NCI-H526 (cell line): ENCODE measurements at places on chromosomes 1 and 21.

DNA sequence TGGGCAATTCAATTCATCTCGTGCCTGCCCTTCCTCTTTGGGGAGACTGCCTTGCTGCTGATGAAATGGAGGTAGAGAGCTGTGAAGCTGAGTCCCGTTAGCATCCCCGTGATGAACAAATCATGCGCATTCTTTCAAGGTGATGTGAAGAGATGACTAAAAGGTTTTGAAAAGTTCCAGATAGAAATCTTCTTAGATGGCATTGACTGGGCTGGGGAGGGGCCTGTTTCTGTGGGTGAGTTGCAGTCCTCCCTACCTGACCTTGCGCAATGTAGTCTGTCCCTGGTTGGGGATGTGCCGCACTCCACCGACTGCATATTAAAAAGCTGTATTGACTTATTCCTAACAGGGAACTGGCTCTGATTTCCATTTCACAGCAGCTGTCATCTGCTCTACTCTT, 49.6 kb downstream of the ST6GALNAC3 start:
- no peak for DNase-seq

DNA sequence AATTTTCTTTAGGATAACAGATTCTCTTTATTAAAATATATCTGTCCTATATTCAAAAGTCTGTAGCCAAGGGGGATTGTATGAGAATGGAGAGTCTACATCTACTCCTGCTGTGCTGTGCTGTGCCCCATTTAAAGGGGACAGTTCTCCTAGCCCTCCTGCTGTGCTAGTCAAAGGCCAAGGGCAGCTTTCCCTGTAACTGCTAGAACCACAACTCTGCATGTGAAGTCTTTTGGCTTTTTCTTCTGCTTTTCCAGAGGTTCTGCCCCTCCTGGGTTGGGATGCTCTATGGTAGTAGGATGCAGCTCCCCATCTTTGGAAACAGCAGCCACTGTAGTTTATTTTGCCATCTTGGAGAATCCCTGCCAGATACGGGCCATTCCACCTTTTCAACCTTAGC, 197.5 kb upstream of the JUN start:
- no peak for DNase-seq

DNA sequence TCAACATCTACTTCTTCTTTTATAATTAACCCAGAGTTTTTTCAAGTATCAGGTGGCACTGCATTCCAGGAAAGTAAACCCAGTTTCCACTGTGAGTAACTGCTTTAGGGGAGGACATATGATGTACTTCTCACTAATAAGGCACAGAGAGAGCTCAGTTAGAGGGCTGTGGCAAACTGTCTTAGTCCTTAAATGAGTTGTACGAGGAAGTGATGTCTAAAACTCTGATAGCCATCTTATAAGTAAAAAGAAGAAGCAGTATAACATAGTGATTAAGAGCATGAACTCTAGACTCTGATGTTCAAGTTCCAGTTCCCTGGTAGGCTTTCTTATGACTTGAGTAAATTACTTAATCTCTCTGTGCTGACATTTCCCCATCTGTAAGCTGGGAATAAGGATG, 58.7 kb upstream of the PTGS2 start:
- no peak for DNase-seq

DNA sequence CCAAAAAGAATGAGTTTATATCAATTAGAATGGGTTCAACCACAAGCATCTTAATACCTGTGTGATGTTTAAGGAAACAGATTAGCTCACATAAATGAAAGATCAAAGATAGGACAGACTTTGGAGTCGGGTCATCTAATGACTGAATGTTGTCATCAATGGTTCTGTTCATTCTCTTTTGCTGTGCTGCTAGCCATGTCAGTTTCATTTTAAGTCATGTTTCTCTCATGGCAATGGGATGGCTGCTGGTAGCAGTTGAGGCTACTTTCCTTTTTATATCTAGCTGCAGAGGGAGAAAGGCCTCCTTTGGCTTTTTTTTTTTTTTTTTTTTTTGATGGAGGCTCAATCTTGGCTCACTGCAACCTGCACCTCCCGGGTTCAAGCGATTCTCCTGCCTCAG, 86.9 kb upstream of the SPAG17 start:
- DNase-seq = no peak

DNA sequence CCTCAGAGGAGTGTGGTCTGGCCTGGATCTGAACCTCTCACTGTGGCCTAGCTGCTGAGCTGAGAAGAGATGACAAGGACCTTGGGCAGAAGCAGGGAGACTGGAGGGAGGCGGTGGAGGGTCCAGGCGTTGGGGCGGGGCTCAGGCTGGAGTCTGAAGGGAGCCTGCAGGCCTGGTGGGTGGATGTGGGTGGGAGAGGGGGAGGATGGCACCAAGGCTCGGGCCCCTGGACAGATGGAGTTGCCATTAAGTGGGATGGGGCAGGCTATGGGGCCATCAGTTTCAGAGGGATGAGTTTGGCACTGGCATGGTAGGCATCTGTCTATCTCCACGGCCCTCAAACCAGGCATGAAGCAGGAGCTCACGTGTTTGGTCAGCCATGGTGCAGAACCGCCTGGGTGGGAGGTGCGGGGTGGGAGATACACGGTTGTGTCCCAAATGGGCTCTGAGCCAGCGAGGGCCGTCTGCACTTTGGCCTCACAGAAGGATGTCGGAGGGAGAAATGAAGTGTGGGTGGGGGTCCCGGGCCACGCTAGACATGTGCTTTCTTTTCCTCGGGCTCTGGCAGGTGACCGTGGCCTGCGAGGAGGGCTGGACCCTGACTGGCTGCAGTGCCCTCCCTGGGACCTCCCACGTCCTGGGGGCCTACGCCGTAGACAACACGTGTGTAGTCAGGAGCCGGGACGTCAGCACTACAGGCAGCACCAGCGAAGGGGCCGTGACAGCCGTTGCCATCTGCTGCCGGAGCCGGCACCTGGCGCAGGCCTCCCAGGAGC, 23.6 kb downstream of the PCSK9 start:
- no peak for DNase-seq

- DNase-seq = no peak
Observed at GRCh38 chr1:62800825-62801306, 16.9 kb downstream of the ATG4C start.

DNA sequence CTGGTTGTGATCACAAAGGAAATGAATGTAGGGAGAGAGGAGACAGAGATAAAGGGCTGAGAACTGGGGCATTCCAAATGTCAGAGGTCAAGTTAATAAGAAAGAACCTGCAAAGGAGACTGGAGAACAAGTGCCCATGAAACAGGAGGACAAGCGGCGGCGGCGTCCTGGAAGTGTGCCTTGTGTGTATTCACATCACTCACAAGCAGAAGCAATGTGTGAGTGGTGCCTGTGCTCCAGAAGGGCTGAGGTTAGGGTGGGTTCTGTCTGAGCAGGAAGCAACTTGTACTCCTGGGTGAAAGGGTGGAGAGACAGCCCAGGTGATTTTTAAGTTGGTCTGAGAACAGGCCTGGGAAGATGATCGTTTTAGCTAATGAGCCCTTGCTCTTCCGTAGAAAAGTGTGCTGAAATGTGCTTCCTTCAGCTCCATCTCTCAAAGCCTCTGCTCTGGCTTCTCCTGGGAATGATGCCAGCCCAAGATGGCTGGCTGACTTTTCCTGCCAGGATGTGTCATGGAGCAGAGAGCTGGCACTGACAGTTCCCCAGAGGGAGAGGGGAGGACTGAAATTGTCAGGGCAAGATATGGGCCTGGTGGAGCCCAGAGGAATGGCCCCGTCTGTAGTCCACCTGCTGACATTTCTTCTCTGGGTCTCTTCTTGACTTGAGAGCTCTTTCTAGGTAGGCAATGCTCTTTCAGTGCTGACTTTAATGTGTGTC, 25.1 kb upstream of the PLEKHA6 start:
- DNase-seq = no peak

- DNase-seq = no peak
Observed at GRCh38 chr1:118158924-118159323, 26.1 kb downstream of the SPAG17 start.

- DNase-seq = peak; percentile 15
Observed at GRCh38 chr1:27392778-27393635, 585 bp downstream of the GPR3 start.

GRCh38 chr1:175186433-175187160, 6.0 kb downstream of the KIAA0040 start:
- DNase-seq = no peak

DNA sequence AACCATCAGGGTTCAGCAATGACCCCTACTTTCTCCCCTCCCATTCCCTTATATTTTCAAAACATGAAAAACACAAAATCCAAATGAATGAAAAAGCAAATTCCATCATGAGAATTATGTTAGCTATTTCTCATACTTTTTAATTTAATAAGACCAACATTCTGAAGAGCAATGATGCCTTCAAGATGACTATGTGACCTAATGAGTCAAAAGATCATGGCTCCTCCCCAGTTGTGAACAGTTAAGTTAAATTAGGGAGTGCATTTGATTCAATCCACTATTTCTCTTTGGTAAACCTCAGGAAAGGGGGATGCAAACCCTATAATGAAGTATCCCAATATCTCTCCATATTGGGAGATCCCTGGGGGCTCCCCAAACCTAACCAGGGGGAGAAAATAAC, 36.5 kb downstream of the PUM1 start:
- no peak for DNase-seq

GRCh38 chr1:160706526-160707235, 4.9 kb downstream of the CD48 start:
- no peak for DNase-seq

GRCh38 chr1:161738627-161739287, 10.8 kb upstream of the DUSP12 start:
- peak; percentile 82 for DNase-seq

DNA sequence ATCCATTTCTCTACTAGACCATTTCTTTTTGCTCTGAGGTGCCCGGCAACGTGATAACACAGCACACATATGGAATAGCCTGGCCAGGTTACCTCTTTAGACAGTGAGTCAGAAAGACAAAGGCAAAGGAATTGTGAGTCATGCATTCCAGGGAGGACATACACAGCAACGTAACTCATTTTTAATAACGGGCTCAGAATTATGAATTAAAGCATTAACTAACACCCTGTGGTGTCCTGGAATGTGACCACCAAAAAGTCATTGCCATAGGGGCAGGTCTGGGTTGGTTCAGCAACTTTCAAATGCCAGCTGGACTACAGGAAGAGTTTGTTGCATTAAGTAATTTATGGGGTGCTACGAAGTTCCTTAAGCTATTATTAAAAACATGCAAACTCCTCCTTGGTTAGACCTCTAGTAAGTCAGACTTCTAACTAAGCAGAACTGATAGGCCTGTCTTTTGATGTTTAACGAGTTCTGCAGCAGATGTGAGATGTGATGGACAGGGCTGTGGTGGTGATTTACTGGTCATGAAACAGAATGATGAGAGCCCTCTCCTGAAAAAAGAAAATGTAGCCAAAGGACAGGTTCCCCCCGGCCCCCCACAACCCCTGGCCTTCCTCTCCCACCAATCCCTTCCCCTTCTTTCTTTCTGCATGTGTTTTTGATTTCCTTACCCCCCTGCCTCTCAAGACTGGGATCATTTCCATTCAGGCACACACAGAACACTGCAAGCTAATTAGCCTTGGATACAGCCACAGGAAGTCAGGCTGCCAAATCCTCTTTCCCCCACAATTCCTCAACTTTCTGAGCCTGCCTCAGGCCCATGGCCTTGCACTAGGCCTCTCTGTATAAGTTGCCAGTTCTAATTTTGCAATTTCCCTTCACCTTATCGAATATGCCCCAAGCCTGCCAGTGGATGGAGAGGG, 88.9 kb upstream of the HAO2 start:
- no peak for DNase-seq

GRCh38 chr1:175277783-175278733, 85.5 kb upstream of the KIAA0040 start:
- no peak for DNase-seq

- DNase-seq = no peak
Observed at GRCh38 chr1:93605812-93606512, 75.7 kb downstream of the BCAR3 start.

GRCh38 chr1:29284961-29285560, 48.7 kb downstream of the PTPRU start:
- DNase-seq = no peak

GRCh38 chr1:93704052-93704451, 22.4 kb upstream of the BCAR3 start:
- no peak for DNase-seq

- no peak for DNase-seq
Observed at GRCh38 chr1:233791721-233792120, 112.8 kb upstream of the SLC35F3 start.

GRCh38 chr1:205858141-205858961, 8.4 kb upstream of the PM20D1 start:
- no peak for DNase-seq

GRCh38 chr1:36650200-36651065, 167.7 kb upstream of the CSF3R start:
- peak; percentile 81 for DNase-seq

DNA sequence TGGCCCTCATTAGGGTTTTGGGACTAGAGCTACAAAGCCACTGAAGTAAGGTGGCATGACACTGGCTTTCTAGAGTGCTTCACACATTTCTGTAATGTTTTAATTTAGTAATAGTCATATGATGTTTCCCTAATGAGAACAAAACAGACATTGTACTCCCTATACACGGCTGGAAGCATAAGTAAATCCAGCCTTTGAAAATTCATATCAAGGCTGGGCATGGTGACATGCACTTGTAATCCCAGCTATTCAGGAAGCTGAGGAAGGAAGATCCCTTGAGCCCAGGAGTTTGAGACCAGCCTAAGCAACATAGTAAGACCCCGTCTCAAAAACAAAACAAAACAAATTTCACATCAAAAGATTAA, 7.4 kb downstream of the USP48 start:
- no peak for DNase-seq

DNA sequence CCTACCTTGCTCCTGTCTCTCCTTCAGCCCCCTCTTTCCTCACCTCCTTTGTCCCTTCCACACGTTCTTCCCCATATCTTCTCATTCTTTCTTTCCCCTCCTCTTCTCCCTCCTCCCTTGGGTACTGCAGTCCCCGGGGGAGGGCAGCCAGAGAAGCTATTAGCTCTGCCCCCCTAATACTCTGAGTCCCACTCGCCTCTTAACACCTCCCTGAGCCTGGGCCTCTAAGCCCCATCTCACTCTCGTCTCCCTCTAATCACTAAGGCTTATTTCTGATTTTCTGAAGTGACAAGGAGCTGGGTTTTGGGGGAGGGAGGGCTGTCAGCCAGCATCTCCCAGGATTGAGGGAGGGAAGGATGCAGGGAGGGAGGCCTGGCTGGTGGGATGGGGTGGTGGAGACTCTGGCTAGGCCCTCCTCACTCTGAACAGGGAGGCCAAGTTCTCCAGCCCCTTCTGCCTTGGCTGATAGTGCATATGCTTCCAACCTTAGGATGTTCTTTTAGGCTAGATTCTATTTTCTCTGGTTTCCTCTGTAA, 25.6 kb upstream of the DMBX1 start:
- DNase-seq = no peak

GRCh38 chr1:62946511-62946910, 162.6 kb downstream of the ATG4C start:
- no peak for DNase-seq
